ENCODE measurements at places on chromosomes 13 and 19. TPM values are rescaled to one million over a fixed set of nuclear protein-coding genes. Genes with fewer than 3 reads are reported as not detected.

DNA sequence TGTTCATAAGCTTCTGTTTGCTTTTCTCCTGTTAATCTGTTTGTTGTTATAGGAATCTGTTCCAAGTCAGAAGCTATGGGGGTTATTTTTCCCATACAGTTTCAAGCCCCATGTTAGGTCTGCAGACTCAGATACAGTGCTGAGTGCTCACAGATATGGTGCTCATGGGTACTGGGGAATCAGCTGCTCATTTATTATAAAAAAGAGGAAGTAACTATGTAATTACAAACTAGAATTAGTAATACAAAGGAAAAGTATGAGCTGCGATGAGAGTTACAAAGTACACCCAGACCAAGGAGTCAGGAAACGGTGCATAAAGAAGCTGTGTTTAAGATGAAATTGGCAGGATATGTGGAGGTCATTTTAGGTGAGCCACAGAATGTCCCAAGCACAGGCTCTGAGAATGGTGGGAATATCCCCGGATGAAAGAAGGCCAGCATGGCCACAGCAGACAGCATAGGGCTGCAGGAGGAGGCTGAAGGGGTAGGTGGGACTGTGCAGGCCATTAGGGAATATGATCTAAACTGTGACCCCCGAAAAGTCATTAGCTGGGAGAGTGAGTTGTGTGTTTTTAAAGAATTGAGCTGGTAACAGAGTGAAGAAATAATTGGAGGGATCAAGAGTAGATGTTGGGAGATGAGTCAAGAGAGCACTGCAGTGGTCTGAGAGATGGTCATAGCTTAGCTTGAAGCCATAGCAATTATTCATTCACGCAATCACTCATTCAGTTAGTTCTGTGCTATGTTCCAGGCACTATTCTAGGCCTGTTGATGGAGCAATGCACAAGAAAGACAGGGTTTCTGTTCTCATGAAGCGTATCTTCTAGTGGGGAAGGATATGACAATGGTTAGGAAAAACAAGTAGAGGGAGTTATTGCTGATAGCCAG is 177.4 kb upstream of the UBL3 start:
- no peak for DNase-seq

GRCh38 chr19:19486343-19487076 is 28.8 kb downstream of the TSSK6 start:
- no peak for DNase-seq

Gene CKAP2
- 80.6 TPM for polyA plus RNA-seq

Gene DKKL1
- polyA plus RNA-seq, result 3.6 TPM

DNA sequence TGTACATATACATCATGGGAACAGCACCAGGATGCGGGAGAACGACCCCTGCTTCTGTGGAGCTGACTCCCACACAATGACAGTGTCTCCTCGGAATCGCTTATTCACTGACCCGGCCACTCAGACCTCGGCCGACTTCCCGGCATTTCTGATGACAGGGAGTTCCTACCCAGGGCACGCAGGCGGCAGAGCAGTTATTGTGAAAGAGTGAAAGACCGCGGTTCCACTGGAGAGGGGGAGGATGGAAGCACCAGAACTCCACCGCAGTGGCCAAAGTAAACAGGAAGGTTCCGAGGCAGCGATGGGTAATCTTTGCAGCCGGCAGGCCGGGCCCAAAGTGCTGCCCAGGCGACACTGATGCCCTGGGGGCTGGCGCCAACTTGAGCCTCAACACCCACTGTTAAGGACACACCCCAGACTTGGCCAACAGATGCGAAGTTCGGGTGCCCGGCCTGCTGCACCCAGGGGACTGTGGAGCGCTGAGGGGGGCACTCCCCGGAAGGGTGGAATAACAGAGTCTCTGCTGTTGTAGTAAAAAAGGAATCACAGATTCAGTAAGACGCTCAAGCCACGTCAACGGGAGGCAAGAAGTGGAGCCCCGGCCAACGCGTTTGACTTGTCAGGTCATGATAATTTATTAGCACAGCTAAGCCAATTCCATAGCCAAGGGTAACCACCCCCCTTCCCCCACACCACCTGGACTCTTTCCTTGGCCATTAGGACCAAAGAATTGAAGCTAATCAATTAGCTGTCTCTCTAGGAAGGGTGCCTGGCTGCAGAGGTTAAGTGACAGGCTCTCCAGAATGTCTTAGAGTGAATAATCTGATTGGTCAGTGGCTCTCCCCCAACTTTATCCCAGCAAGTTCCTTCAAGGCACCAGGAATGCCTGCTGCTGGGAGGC is 5.8 kb downstream of the MLLT1 start:
- peak; percentile 61 for DNase-seq

GRCh38 chr19:44647144-44647543 is 3.4 kb downstream of the PVR start:
- DNase-seq, result no peak

All from right lung (tissue), 10 donors.